Stimulated activated CD4-positive, alpha-beta T cell treated with anti-CD3 and anti-CD28 coated beads, Interleukin-15, amount 100 ng/mL, for 1 hour (primary cell): ENCODE measurements at places on chromosomes 11 and 22.
A peak's percentile ranks its signal among the peaks of the same experiment; 100 is the strongest.

DNA sequence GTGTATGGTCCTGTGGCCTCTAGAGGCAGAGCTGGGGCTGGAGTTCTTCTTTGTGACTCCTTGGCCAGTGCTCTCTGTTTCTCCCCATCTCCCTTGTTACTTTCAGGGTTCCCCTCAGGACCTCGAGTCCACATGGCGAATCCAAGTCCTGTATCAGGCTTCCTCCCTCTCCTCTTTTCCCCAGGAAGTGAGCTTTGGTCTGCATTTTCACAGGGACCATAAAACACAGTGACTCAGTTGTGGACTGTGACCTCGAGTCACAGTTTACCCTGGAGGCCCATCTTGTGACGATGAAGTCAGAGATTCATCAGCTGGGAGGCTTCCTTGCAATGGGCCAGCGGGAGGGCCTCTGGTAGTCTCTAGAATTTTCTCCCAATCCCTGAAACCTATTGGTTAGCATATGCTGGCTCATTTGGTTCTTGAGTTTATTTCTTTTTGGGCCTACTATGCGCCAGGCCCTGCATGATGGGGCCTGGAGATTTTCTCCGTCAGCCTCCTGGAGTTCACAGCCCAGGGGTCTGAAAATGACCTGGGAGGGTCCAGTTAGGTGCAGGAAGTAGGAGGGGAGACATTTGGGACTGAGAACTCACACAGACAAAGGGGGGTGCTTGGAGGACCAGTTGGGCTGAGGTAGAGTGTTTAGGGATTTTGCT lies 100.8 kb downstream of the KIAA1671 start:
- no peak for DNase-seq

GRCh38 chr11:14242187-14242586 lies 116.8 kb downstream of the RRAS2 start:
- no peak for DNase-seq

- no peak for DNase-seq
These were observed 369 bp downstream of the XRRA1 start for GRCh38 chr11:74948546-74948897.

GRCh38 chr22:30474683-30475424 lies 3.0 kb upstream of the SEC14L3 start:
- DNase-seq, result no peak

- DNase-seq, result no peak
These were observed 47.5 kb upstream of the SCUBE2 start for GRCh38 chr11:9138612-9139579.

DNA sequence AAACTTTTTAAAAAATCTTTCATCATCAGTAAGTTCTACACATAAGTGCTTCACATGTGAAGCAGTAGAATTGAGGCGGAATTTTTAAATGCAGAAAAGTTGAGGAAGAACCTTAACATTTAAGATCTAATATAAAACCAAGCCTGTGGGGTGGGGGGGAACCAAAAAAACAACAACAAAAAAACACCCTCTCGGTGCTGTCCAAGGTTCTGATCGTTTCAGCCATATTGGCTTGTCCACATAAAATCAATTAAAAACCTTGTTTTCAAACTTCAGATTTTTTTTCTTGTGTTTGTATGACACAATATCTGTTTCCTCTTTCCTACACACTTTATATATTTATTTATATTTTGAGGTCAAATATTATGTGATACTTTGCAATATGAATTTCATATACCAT lies 130.0 kb downstream of the WNT7B start:
- DNase-seq, result no peak

DNA sequence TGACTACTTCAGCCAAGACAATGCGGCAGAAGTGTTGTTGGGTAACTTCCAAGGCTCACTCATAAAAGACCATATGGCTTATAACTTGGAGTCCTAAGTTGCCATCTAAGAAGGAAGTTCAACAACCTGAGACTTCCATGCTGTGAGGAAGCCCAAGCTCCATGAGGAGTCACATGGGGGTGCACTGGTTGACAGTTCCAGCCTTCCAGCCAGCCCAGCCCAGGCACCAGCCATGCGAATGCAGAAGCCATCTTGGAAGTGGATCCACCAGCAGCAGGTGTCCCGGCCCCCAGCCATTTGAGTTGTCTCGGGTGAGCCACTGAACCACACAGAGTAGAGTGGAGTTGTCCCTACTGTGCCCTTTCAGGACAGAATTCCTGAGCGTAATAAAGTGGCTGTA lies 32.8 kb upstream of the WNT7B start:
- no peak for DNase-seq

DNA sequence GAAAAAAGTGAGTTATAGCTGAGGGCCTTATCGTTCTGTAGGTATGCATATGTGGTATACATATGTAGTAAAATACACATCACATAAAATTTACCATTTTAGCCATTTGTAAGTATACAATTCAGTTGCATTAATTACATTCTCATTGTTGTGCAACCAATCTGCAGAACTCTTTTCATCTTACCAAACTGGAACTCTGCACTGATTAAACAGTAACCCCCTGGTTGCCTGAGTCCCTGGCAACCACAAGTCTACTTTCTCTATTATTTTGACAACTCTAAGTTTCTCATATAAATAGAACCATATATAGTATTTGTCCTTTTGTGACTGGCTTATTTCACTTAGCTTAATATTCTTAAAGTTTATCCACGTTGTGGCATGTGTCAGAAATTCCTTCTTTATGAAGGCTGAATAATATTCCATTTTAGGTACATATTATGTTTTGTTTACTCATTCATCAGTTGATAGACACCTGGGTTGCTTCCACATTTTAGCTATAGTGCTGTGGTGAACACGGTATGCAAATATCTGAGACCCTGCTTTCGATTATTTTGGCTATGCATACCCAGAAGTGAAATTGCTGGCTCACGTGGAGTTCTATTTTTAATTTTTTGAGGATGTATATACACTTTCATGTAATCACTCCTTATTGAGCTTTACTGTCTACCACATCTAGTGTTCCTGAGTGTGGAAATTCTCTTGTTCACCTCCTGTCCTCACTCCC lies 1.6 kb upstream of the DDX10 start:
- no peak for DNase-seq

DNA sequence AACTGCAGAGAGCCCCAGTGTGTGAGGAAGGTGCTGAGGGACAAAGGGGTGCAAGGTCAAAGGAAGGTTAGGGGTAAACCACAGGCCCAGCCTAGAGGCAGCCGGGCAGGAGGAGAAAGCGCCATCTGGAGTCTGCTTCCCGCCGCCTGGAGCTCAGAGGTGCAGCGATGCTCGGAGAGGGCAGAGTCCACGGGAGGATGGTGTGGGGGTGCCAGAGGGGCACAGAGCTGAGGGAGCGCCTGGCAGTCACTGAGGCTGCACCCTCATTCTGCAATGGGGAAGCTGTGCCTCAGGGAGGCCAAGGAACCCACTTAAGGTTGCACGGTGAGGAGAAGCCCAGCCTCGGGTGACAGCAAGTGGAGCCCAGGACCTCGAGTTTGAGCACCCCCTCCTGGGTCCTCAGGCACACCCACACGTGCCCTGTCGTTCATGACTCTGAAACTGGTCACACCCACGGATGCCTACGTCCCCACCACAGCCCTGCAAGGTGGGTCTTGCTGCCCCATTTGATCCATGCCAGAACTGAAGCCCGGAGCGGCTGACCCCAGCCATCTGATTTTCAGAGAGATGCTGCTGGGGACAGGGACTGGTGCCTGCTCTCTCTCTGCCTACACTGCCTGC lies 1.6 kb downstream of the IL2RB start:
- peak; percentile 22 for DNase-seq

GRCh38 chr22:19663821-19664355 lies 50.4 kb upstream of the SEPTIN5 start:
- DNase-seq, result no peak

DNA sequence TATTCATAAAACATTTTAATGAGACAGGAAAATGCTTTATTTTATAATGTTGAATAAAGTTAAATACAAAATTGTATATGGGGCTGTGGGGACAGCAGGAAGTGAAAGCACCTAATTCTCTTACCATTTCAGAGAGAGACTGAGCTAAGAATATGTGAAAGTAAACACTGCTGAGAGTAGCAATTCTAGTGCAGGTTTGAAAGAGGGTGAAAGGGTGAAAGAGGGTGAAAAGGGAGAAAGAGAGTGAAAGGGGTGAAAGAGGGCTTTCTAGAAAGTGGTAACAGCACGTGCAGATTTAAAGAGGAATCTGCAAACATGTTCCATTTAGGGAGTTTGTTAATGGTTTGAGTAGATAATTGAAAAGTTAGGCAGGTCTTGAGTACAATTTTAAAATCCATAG lies 652.0 kb upstream of the CCDC90B start:
- no peak for DNase-seq

DNA sequence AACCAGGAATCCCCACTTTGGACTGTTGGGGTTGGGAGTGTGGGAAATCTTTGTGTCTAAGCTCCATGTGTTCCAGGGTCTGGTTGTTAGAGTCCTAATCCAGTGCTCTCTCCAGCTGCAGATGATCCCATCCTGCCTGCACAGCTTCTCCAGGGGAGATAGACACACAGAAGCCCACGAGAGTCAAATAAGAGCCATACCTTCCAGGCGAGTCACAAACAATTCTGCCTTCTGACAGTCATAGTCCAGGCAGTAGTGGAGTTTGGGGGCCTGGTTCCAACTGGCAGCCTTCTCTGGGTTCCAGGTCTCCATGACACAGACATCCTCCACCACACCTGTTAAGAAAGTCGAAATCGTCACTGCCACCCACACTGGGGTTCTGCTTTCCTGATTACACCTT lies 32.1 kb downstream of the SYT13 start:
- DNase-seq, result no peak

DNA sequence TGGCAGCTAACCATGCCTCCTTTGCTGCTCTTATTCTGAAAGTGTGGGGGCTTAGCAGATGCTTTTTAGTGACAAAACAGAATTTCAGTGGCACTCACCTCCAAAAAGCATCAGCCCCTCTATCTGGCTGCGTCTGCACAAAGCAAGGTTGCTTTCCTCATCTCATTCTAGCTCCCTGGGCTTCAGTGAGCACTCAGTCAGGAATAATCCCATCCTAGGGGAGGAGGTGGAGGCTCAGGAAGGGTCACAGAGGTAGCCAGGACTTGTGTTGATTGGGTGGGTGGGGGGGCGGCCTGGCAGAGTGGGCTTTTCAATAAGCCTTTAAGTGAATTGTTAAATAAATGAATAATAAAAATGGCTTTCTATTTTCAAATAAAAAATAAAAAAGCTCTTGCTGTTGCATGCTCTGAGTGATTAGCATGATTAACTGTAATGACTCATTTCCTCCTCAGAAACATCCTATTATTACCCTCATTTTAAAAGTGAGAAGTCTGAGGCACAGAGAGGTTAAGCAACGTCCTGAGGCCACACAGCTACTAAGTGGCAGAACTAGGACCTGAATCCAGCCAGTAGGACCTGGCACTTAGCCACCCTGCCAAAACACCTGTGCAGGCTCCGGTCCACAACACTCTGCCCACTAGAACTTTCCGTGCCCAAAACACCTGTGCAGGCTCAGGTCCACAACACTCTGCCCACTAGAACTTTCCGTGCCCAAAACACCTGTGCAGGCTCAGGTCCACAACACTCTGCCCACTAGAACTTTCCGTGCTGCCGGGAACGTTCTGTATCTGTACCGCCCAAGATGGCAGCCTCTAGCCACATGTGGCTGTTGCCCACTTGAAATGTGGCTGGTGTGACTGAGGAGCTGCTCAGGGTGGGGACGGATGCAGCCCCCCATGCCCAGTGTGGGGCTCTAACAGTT lies 5.5 kb downstream of the B3GAT1 start:
- DNase-seq, result no peak

- no peak for DNase-seq
These were observed 29.4 kb upstream of the SORL1 start for GRCh38 chr11:121422675-121423074.

DNA sequence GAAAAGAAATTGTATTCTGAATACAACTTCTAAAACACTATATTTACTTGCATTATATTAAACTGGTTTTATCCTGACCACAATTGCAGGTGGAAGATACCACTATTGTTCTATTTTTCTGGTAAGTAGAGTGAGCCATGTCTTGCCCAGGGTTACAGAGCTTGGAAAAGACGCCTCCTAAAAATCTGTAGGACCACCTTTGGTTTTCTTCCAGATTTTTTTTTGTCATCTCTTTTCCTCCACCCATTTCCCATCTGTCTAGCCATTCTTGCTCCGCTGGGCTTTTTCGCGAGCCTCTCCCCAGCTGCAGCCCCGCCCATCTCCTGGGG lies 294 bp upstream of the MTMR3 start:
- DNase-seq, result no peak

GRCh38 chr11:115124786-115125185 lies 379.4 kb downstream of the CADM1 start:
- no peak for DNase-seq

- no peak for DNase-seq
These were observed 96.0 kb downstream of the WNT7B start for GRCh38 chr22:45880716-45881523.

- no peak for DNase-seq
These were observed at the start of gene FREY1 for GRCh38 chr11:45906965-45907611. Gene FREY1, minus strand, starts transcription at chr11:45907271. Its CDS starts 26 bp downstream, at chr11:45907245.

GRCh38 chr11:15223318-15223717 lies 108.6 kb downstream of the INSC start:
- no peak for DNase-seq

- no peak for DNase-seq
These were observed 6.8 kb upstream of the OR2AT4 start for GRCh38 chr11:75103380-75104026.

- DNase-seq, result peak; percentile 54
These were observed 88.4 kb downstream of the UBASH3B start for GRCh38 chr11:122743949-122744348.

- no peak for DNase-seq
These were observed 10.2 kb downstream of the CABIN1 start for GRCh38 chr22:24021304-24021703.

DNA sequence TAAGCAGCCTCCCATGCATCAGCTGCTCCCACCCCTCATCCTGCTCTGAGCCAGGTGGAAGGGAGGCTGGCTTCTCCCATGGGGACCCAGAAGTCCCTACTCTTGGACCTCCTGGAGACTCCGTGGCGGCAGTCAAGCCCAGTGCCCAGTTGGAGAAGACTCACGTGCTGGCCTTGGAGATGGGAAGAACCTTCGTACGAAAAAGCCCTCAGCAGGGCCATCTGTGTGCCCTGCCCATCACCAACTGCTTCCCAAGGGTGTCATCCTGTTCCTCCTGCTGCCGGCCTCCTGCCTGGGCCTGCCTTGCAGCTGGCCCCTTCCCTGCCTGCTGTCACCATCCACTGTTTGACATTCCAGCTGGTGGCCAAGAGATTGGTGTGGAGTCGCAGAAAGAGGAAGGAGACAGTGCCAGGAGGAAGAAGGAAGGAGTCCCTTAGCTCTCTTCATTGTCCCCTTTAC lies 28.0 kb downstream of the ARHGAP1 start:
- DNase-seq, result no peak

- DNase-seq, result no peak
These were observed 840.3 kb downstream of the TBC1D22A start for GRCh38 chr22:47602732-47603131.

- no peak for DNase-seq
These were observed 1.6 kb upstream of the DNAJB13 start for GRCh38 chr11:73949246-73949645.

GRCh38 chr11:120837696-120838095 lies 186.2 kb upstream of the TBCEL start:
- no peak for DNase-seq
